ENCODE measurements at places on chromosomes 3 and 15.

DNA sequence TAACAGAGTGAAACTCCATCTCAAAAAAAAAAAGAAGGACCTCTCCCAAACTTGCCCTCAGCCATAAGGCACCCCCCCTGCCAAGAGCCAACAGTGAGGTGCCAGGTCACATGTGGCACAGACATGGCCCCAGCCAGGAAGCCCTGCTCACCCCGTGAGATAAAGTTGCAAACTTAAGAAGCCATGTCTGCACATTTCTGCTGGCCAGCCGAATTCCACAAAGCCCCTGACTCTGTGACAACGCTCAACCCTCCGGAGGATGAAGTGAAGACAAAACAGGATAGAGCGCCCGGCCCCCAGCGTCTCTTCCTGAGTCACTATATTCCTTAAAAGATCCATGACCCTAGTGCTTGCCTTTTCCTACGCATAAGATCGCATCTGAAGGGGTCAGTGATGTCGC, 188.1 kb downstream of the XXYLT1 start:
- DNase-seq = no peak

DNA sequence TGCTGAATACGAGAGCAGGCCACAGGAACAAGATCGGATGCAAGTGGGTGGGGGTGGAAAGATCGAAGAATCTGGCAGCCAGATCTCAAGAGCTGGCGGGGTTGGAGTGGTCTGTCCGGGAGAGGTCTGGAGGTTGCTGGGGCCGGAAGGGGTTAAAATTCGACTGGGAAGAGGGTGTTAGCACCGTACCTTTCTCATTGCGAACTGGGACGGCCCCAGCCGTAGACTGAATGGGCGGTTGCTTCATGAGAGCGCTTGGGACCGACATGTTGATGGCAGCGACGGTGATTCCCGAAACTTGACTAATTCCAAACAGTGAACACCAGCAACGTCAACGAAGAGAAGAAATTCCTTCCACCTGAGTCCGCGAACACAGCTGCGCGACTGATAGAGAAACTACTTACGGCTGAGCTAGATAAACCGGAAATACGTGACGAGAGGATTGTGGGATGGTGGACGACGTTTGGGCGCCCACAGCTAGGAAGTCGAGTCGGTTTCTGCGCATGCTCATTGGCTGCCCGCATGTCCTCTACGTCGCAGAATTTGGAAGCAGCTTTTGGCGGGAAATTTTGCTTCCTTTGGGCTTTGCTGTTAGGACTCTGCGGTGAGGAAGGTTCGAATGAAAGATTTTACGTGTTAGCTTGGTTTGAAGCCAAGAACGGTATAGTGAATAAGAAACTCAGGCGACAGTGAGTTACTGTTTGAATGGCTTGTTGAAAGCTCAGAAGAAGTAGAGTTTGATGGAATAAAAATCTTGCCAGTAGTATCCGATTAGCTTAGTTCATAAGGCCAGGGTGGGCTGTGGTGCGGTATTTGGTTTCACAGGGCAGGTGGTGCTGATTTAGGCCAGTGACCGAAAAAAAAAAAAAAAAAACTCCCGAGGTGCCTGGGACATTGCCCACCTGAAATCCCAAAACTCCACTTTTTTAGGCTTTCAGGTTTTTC, at the start of gene MFAP1:
TSS of gene MFAP1 (minus strand) at position 389 of the 945 bp plus-strand sequence. CDS start at position 268, 121 bp downstream.
- DNase-seq = peak; percentile 91

- DNase-seq = no peak
Observed at GRCh38 chr3:149588909-149589308, 68.9 kb downstream of the WWTR1 start.

GRCh38 chr3:192897005-192897404, 20.7 kb downstream of the MB21D2 start:
- no peak for DNase-seq

DNA sequence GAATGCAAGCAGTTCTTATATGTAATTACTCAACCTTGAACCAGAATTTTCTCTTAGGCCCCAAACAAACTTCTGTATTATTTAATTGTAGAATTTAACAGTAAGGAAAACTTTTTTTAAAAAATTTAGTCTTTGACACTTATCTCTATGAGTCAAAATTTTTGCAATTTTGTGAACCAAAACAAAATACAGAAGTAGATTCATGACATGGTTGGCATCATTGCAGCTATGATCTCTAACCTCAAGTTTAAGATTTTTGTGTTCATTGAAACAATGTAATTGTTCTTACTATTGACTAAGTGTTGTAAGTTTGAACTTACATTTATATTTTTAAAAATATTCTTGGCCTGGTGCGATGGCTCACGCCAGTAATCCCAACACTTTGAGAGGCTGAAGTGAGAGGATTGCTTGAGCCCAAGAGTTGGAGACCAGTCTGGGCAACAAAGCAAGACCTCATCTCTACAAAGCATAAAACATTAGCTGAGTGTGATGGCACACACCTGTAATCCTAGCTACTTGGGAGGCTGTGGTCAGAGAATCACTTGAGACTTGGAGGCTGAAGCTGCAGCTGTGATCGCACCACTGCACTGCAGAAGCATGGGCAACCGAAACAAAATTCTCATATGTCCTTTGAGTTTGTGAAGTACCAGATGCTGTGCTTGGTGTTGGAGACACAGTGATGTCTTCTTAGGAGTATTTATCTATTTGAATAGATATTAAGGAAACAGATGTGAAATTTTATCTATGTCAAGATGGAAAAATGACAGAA, 39.7 kb downstream of the STT3B start:
- no peak for DNase-seq

GRCh38 chr3:120052225-120052624, 42.0 kb downstream of the GSK3B start:
- no peak for DNase-seq

DNA sequence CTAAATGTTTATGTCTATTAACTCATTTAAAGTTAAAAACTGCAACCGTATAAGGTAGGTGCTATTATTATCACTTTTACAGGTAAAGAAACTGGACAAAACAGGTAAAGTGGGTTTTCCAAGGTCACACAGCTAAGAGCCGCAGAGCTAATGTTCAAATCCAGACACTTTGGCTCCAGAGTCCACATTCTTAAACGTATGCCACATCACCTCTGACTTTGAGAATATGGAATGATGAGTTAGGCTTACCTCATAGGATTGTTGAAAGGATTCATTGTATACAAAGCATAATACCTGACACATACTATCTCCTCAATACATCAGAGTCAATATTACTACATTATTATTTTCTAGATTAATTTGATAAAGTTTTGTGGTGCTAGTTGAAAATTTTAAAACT, 240.9 kb upstream of the STT3B start:
- DNase-seq = no peak

DNA sequence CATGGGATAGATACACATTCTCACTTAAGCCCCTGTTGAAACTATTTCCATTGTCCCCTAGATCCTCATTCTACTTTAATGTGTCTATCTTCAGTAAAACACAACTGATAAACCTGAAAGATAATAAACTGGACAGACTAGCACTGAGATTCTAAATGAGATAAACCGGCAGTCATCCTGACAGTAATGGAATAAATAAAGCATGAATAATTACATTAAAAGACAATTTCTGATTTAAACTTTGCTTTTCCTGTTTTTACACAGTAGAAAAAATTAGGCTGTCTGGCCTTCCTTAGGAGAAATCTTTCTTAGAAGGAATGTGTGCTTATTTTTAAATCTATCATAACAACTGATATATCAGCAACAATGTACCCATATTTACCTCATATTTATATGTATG, 232.4 kb downstream of the FHIT start:
- no peak for DNase-seq

GRCh38 chr3:141129049-141129448, 77.9 kb downstream of the SPSB4 start:
- DNase-seq = no peak

DNA sequence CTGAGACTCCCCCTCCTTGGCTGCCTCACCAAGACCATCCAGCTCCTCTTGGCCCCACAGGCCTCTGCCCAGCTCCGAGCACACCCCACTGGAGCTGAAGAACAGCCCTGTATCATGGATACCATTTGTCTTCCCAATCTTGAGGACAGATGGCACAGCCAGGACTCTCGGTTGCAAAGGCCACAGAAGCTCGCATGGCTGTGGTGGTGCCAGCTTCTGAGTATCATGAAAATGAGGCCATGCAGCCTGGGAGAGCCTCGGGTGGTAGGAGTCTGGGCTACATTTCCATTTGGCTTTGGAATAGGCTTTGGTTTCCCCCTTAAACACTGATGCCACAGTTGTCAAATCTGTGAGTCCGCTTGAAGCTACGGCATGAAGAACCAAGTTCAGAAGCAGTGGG, 106.6 kb downstream of the SEMA5B start:
- DNase-seq = no peak

GRCh38 chr3:14767245-14768051, 51.3 kb upstream of the FGD5 start:
- DNase-seq = no peak

- no peak for DNase-seq
Observed at GRCh38 chr3:111846717-111847116, 12.3 kb upstream of the PHLDB2 start.

DNA sequence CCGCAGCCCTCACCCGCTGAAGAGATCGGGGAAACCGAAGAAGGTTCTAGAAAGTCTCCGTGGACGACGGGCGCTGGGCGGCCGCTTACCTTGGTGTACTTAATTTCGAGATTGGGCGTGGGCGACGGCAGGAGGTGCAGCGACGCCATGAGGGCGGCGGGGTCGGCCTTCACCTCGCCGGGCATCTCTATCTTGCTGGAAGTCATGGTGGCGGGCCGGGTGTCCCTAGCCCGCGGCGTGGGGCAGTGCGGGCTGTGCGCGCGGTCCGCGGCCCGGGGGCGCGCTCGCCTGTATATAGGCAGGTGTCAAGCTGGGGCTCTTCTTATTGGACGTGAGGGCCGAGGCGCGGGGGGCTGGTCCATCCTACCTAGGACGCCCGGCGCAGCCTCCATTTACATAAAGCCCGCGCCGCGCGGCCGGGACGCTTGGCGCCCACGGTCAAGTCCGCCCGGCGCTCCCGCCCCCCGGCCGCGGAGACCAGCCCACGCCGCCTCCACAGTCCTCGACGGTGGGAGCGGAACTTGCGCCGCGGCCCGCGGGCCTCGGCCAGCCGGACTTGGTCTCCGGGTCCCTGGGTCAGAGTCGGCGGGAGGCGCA, at the start of gene ALDH1A2:
TSS of gene ALDH1A2 (minus strand) at position 267 of the 597 bp plus-strand sequence. CDS start at position 206, 61 bp downstream.
- DNase-seq = no peak

DNA sequence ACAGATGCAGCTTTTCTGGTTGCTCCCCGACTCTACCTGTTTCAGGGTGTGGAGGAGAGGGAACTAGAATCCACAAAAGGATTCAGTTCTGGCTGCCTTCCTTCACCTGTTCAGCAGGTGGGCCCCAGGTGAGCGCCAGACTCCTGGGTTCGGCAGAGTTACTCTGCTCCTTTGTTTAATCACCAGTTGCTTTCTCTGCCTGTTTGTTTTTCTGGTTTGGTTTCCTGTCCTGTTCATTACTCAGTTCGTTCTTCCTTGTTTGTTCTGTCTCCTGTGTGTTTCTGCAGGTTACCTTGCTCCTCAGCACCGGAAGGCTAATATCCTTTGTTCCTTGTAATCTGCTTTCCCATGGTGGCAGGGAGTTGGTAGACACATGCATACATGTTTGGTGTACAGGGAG, 508.5 kb upstream of the ATP11B start:
- no peak for DNase-seq

GRCh38 chr15:79702621-79703020, 194.2 kb downstream of the MTHFS start:
- no peak for DNase-seq

GRCh38 chr15:55649058-55649423, 60.9 kb upstream of the PYGO1 start:
- no peak for DNase-seq

DNA sequence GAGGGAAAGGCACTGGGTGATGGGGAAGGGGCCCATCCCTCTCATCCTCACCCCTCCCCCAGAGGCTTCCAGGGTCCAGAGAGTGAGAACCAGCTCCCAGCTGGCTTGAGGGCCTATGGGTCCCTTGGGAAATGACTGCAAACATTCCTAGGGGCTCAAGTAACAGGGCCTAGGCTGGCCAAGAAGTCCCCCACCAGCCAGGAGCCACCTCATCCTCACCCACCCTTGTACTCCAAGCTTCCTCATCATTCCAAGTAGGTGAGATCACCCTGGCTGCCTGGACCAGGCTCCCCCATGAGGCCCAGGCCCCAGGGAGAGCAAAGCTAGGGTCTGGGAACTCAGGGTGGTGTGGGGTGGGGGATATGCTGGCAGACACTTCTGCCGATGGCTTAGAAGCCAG, 14.8 kb downstream of the LOXL1 start:
- no peak for DNase-seq

DNA sequence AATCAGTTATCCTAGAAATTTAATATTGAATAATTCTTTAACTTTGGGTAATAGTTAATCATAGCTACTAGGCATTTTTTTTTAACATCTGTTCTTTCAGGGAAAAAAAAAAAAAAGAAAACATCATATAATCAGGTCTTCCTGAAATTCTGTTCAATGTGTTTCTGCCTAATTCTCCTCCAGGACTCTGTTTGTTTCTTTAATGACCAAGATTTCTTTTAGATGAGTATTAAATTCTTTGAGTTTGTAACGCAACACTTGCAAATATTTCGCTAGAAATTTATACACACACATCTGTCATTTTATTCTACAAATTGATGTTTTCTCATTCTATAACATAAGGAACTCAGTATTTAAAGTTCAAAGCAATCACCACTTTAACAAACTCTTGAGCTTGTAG, 56.7 kb downstream of the ALCAM start:
- no peak for DNase-seq

GRCh38 chr3:158152186-158152585, 42.3 kb downstream of the RSRC1 start:
- no peak for DNase-seq

- no peak for DNase-seq
Observed at GRCh38 chr3:139230391-139230790, 113.4 kb upstream of the MRPS22 start.

DNA sequence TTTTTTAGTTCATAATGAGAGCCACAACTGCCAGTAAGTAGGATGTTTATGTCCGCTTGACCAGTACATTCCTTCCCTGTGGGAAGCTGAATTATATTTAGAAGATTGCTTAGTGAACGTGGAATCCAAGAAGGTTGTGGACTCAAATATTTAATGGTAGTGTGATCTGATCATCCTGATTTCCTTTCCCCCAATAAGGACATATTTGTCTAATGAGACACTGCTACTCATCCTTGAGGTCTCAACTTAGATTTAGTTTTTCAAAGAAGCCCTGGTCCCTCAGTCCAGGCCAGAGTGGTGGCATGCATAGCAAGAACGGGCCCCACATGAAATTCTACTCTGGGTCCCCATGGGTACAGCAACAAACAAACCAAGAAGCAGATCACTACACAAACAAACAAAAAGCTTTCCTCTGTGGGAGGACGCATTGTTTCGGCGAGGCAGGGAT, 60.8 kb downstream of the USP13 start:
- no peak for DNase-seq

DNA sequence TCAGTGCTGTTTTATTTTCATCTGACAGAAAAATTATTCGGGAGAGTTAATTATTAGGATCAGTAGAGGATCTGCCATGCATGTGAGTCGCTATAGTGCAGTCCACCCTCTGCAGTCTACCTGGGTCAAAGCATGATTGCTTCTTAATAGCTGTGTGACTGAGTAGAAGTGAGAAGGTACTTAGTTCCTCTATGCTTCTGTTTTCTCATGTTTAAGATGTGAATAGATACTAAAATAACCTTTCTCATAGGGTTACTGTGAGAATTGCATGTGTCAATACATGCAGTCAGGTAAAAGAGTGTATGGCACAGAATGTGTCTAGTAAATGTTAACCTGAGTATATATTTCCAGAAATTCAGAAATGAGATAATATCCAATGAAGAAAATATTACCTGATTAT, 435.7 kb downstream of the NAALADL2 start:
- no peak for DNase-seq

- peak; percentile 84 for DNase-seq
Observed at GRCh38 chr3:39180546-39181346, 11.6 kb downstream of the XIRP1 start.
